Activated B cell treated with CpG ODN at 0.5 μM for 24 hours (primary cell): ENCODE measurements at places on chromosomes 12 and 14. TPM values are rescaled to one million over a fixed set of nuclear protein-coding genes. Genes with fewer than 3 reads are reported as not detected.

SPIC gene
- total RNA-seq, result 0.27 and 0.37 TPM in 2 replicates

RFX4 gene
- not detected in 2 replicates for total RNA-seq

ACRBP gene
- total RNA-seq, result 5.4 and 7.7 TPM in 2 replicates

IL22 gene
- not detected in 2 replicates for total RNA-seq

ZC2HC1C gene
- total RNA-seq, result 0.91 TPM in 1 of 2 replicates, not detected in the other

IL23A gene
- 5.6 and 7.2 TPM in 2 replicates for total RNA-seq

NFE2 gene
- not detected in 2 replicates for total RNA-seq

MYF6 gene
- not detected in 2 replicates for total RNA-seq

KRT78 gene
- total RNA-seq, result not detected in 2 replicates

TMEM179 gene
- total RNA-seq, result not detected in 2 replicates

MYO1H gene
- total RNA-seq, result not detected in 2 replicates

TAS2R13 gene
- total RNA-seq, result 1.00 and 1.4 TPM in 2 replicates

ADAM21 gene
- total RNA-seq, result 0.11 and 0.12 TPM in 2 replicates

STON2 gene
- total RNA-seq, result 0.51 TPM in 1 of 2 replicates, not detected in the other

IAPP gene
- total RNA-seq, result not detected in 2 replicates

CLEC12A gene
- total RNA-seq, result 0.22 TPM in 1 of 2 replicates, not detected in the other

SLC7A7 gene
- 30.8 and 33.7 TPM in 2 replicates for total RNA-seq

KLRC4 gene
- not detected in 2 replicates for total RNA-seq

- DNase-seq, result no peak
Observed at GRCh38 chr12:58575256-58575655, 345.0 kb downstream of the LRIG3 start.

GRCh38 chr12:79227646-79228045, 363.1 kb downstream of the SYT1 start:
- no peak for DNase-seq

DNA sequence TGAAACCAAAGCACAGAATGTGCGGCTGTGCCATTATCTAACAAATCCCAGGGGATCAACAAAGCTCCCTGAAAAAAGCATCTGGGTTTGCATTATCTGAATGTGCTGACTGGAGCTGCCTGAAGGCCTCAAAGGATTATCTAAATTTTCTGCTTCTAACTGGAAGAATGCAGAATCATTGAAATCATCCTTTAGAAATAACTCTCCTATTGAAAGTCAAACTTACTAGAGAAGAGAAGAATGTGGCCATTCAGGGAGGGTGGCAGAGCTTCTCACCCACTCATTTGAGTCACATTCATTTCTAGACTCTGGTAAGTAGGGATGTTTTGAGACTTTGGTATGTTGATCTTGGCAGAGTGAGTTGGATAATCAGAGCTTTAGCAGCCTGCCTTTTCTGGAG, 220.6 kb upstream of the RGS6 start:
- no peak for DNase-seq

GRCh38 chr12:12095021-12095420, 24.3 kb downstream of the BCL2L14 start:
- DNase-seq, result no peak

DNA sequence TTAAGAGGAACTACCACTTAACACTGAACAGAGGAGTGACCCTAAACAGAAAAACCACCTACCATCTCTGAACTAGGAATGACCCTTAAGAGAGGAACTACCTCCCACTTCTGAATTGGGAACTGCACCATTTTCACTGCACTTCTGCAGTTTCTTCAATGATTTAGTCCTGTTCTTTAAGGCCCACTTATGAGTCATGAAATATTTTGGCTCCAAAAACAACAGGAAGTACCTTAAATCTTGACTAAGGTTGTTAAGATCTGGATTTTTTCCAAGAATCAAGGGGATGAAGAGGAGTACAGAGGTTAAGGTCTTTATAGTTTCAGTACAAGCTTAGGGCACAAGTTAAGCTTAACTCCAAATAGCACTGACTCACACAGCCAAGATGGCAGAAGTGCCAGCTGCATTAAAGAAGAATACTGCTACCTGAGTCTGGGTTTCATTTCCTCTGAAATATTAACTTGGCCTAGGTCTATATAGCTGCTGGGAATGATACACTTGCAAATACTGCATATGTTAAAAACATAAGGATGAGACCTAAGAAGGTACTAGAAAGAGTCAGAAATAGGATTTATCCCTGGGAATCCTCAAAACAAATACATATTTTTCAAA, 4.2 kb downstream of the NPC2 start:
- no peak for DNase-seq

DNA sequence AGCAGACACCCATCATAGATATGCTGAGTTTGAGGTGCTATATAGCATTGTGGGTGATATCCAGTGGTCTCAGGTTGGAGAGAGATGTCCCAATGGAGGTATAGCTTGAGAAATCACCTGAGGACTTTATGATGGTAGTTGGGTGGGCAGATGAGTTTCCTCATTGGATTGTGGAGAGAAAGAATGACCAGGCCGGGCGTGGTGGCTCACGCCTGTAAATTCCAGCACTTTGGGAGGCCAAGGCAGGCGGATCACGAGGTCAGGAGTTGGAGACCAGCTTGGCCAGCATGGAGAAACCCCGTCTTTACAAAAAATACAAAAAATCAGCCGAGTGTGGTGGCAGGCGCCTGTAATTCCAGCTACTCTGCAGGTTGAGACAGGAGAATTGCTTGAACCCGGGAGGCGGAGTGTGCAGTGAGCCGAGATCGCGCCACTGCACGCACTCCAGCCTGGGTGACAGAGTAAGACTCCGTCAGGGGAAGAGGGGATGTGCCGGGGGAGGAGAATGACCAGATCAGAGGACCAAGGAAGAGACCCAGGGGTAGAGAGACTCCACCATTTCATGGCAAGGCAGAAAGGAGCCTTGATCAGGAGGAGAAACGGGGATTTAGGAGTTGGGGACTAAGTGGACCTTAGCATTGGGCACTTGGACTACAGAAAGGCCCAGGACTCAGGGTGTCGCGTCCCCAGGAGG, 757 bp upstream of the PCK2 start:
- no peak for DNase-seq

GRCh38 chr14:92532490-92533163, 19.0 kb downstream of the RIN3 start:
- DNase-seq, result no peak

DNA sequence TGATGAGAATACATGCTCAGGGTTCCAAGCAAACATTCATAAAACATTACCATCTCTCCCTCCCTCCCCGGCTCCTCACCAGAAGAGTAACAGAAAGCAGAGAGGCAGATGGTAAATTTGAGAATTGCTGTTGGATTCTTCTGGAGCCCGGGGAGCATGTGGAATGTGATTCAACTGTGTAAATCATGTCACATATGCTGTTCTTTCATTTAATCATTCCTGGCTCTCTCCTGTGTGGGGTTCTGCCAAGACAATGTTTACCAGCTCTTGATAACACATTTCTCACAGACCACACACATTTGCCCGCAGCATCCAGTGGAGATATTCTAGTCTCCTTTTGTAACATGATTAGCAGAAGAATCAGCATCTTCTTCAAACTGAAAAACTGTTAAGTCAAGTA, 23.4 kb upstream of the NR2C1 start:
- no peak for DNase-seq

DNA sequence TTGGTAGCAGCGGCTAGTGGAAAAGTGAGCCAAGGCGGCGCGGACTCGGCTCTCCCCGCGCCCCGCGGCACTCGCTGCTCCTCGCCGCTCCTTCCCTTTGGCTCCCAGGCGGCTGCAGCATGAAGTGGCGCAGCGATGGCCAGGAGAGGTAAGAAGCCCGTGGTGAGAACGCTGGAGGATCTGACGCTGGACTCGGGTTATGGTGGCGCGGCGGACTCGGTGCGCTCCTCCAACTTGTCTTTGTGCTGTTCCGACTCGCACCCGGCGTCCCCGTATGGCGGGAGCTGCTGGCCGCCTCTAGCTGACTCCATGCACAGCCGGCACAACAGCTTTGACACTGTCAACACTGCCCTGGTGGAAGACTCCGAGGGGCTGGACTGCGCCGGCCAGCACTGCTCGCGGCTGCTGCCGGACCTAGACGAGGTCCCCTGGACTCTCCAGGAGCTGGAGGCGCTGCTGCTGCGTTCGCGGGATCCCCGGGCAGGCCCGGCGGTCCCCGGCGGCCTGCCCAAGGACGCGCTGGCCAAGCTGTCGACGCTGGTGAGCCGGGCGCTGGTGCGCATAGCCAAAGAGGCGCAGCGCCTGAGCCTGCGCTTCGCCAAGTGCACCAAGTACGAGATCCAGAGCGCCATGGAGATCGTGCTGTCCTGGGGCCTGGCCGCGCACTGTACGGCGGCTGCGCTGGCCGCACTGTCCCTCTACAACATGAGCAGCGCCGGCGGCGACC, 225.6 kb upstream of the CRY1 start:
- no peak for DNase-seq

- no peak for DNase-seq
Observed at GRCh38 chr14:54785136-54785777, 117.4 kb downstream of the GCH1 start.

GRCh38 chr12:9810671-9811070, 16.6 kb upstream of the KLRF1 start:
- no peak for DNase-seq

DNA sequence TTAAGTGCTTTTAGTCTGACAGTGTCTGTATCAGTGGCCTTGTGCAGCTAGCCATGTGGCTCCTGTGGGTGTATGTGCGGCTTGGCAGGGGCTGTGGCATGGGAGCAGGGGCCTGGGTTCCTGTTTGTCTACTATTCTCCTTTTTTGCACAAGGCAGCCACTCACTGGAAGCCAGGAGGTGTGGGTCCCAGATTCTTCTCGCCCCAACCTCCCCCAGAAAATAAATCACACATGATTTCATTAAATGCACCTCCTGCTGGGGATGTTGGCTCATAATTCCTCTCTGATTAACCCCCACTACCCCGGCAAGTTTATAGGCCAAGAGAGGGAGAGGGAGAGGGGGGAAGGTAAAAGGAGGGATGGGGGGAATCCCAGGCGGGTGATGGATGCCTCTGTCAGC, 17.6 kb downstream of the CALCOCO1 start:
- no peak for DNase-seq

GRCh38 chr14:99936056-99936455, 129.2 kb upstream of the EVL start:
- DNase-seq, result no peak

GRCh38 chr12:71567537-71567936, 96.1 kb downstream of the ZFC3H1 start:
- DNase-seq, result no peak

DNA sequence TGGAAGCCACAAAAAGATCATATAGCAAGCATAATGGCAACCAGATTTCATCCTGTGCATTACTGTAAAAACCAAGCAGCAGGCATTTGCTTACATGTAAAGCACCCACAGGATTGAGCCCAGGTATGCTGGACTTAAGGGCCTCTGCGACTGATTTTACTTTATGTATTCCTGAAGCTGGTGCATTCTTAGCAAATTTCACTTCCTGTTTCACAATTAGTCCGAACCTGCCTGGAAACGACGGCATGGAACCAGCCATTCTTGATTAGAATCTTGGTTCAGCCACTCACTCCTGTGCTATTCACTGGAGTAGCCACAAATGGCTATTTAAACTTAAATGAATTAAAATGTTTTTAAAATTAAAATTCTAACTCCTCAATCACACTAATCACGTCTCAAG, 239.2 kb downstream of the NUAK1 start:
- DNase-seq, result no peak

DNA sequence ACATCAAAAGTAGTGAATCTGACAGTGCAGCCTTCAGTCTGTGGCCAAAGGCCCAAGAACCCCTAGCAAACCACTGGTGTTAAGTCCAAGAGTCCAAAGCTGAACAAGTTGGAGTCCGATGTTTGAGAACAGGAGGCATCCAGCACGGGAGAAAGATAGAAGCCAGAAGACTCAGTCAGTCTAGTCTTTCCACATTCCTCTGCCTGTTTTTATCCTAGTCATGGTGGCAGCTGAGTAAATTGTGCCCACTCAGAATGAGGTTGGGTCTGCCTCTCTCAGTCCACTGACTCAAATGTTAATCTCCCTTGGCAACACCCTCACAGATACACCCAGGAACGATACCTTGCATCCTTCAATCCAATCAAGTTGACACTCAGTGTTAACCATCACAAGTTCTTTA, 1255.4 kb downstream of the LRFN5 start:
- DNase-seq, result no peak

- DNase-seq, result no peak
Observed at GRCh38 chr12:52155048-52155868, 36.6 kb downstream of the KRT80 start.

DNA sequence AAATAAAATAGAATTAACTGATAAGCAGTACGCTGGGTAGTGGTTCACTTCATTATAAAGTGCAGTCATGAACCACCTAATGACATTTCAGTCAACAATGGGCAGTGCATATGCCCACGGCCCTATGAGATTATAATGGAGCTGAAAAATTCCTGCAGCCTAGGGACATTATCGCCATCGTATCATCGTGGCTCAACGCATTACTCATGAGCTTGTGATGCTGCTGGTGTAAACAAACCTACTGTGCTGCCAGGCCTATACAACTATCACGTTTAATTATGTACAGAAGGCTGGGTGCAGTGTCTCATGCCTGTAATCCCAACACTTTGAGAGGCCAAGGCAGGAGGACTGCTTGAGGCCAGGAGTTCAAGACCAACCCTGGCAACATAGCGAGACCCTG, 62.3 kb upstream of the TMEM263 start:
- no peak for DNase-seq

- no peak for DNase-seq
Observed at GRCh38 chr12:127542931-127543330, 724.0 kb upstream of the TMEM132C start.

DNA sequence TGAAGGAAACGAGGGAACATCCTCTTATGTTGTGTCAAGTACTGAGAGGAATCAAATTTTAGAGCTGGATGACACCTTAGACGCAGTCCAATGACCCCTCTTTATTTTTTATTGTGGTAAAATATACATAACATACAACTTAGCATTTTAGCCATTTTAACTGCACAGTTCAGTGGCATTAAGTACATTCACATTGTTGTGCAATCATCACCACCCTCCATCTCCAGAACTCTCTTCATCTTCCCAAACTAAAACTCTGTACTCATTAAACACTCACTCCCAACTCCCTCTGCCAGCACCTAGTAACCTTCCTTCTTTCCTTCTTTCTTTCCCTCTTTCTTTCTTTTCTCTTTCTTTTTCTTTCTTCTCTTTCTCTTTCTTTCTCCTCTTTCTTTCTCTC, 97.2 kb upstream of the SLC24A4 start:
- DNase-seq, result no peak

GRCh38 chr14:99961826-99962518, 103.2 kb upstream of the EVL start:
- no peak for DNase-seq

- DNase-seq, result peak; percentile 89
Observed at GRCh38 chr14:20305265-20306078, at the start of gene TTC5. TSS of gene TTC5 (minus strand) at chr14:20305951. CDS start at chr14:20305937, 14 bp downstream.
